Right ventricle myocardium inferior (tissue), 1 donor: ENCODE measurements at places on chromosomes 4 and X. TPM values are rescaled to one million over a fixed set of nuclear protein-coding genes. Genes with fewer than 3 reads are reported as not detected.

Gene MUC7
- total RNA-seq = not detected

DNA sequence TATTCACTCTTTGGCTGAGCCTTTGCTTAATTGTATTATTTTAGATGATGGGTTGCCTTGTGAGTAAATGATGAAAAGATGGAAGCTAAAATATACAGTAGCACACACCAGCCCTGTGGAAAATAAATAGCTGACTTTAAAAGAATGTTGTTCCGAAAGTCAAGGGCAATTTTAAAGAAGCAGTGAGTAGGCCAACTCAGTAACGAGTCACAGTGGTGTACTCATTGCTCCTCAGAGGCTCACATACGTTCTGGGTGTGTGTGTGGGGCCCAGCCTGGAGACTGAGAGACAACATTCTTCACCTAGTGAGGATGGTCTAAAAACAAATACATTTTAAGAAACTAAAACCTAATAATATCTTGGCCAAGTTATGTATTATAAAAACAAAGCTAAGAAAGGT lies 640.3 kb downstream of the TRIML1 start:
- DNase-seq = no peak

GRCh38 chr4:183940864-183941263 lies 35.8 kb downstream of the STOX2 start:
- no peak for DNase-seq

Gene TEC
- total RNA-seq = 1.3 TPM

Gene SEC24D
- 12.2 TPM for total RNA-seq

GRCh38 chr4:186726426-186727168 lies 2.9 kb upstream of the FAT1 start:
- peak; percentile 76 for DNase-seq

Gene RS1
- not detected for total RNA-seq

Gene RWDD4
- total RNA-seq = 15.5 TPM

DNA sequence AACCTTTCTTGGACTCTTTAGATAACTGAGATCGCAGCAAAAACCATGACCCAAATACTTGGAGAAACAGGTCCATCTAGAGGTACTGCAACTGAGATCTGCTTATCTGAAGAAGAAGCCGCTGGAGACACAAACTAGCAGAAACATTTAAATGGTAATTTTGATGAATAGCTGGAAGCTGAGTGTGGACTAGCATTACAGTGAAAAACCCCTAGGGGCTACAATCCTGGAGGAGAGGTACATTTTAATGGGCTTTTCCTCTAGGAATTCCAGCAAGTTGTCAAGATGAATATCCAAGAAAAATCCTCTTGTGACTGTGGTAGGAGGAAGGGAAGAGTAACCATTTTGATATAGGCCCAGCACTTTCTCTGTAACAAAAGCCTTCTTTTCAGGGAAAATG lies 592.5 kb upstream of the GRIA3 start:
- DNase-seq = no peak

Gene ASB5
- 2.7 TPM for total RNA-seq

Gene G3BP2
- total RNA-seq = 65.5 TPM

DNA sequence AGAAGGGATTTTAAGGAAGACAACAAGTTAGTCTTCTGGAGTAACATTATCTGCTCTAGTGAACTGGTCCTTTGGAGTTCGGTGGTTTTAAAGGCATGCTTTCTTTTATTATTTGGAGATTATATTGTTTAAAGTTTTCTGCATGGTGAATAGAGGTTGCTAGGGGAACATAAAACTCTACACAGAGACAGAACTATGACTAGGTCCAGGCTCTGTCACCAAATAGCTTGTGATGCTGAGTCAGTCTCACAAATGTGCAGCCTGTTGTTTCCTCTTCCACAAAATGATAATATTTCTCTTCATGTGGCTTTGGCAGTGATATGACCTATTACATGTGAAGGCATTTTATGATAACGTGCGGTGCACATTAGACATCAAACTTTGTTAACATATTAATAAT lies 132.6 kb downstream of the PACRGL start:
- DNase-seq = no peak

Gene TMEM271
- total RNA-seq = not detected

- DNase-seq = no peak
Observed at GRCh38 chr4:150131581-150132228, 53.5 kb downstream of the DCLK2 start.

- no peak for DNase-seq
Observed at GRCh38 chr4:118825799-118826198, 10.1 kb downstream of the SEC24D start.
